CD4-positive, alpha-beta memory T cell (primary cell): ENCODE measurements at places on chromosomes 2 and 18. TPM values are rescaled to one million over a fixed set of nuclear protein-coding genes. Genes with fewer than 3 reads are reported as not detected.

DAPL1 gene
- not detected for total RNA-seq

CENPA gene
- 0.32 TPM for total RNA-seq

COL4A3 gene
- total RNA-seq, result 0.03 TPM

GRCh38 chr2:127733113-127733815 is 32.0 kb downstream of the SFT2D3 start:
- H3K27ac ChIP-seq, result no peak overlapping the region
- no peaks in the 10 kb centered on the region for H3K4me1 ChIP-seq
- DNase-seq, result no peak
- no peak overlapping the region for H3K4me3 ChIP-seq
- H3K36me3 ChIP-seq, result peaks cover 8% of the 10 kb centered on the region
- no peaks in the 10 kb centered on the region for H3K27me3 ChIP-seq

RNF125 gene
- 38.2 TPM for total RNA-seq

DNA sequence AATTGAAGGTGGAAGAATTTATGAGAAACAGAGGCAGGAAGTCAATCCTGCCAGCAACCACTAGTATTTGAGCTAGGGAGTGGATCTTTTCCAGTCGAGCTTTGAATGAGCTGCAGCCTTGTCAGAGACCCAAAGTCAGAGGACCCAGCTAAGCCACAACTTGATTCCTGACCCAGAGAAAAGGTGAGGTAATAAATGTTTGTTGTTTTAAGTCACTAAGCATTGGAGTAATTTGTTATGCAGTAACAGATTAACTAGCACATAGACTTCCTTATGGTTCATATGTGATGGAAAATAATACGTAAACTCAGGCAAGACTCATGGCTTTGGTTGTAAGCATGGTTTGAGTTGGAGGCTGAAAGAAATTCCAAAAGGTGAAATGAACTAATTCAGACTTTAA is 21.6 kb downstream of the EFEMP1 start:
- H3K4me3 ChIP-seq, result no peak overlapping the region
- H3K4me1 ChIP-seq, result no peaks in the 10 kb centered on the region
- H3K36me3 ChIP-seq, result no peaks in the 10 kb centered on the region
- no peak for DNase-seq
- no peak overlapping the region for H3K27ac ChIP-seq

DNA sequence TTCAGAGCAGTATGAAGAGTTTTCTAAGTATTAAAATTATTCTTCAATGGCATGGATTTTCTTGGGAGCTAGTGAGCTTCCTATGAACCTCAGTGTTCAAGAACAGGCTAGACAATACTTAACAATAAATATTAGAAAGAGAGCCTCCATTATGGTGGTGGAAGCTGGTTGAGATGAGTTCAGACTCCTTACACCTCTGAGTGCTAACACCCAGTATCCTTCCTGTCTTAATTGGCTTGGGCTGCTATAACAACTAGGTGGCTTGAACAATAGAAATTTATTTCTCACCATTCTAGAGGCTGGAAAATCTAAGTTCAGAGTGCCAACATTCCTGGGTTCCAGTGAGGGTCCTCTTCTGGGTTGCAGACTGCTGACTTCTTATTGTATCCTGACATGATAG is 369.4 kb upstream of the HNRNPA3 start:
- no peaks in the 10 kb centered on the region for H3K36me3 ChIP-seq
- DNase-seq, result no peak
- peaks cover 4% of the 10 kb centered on the region for H3K4me1 ChIP-seq
- H3K27me3 ChIP-seq, result no peaks in the 10 kb centered on the region
- no peak overlapping the region for H3K4me3 ChIP-seq

- no peak overlapping the region for H3K27ac ChIP-seq
- H3K27me3 ChIP-seq, result no peaks in the 10 kb centered on the region
- no peak for DNase-seq
- no peak overlapping the region for H3K4me3 ChIP-seq
Observed at GRCh38 chr2:173571021-173571821, 216.5 kb downstream of the CDCA7 start.
